ENCODE measurements at places on chromosomes 6 and 20.

DNA sequence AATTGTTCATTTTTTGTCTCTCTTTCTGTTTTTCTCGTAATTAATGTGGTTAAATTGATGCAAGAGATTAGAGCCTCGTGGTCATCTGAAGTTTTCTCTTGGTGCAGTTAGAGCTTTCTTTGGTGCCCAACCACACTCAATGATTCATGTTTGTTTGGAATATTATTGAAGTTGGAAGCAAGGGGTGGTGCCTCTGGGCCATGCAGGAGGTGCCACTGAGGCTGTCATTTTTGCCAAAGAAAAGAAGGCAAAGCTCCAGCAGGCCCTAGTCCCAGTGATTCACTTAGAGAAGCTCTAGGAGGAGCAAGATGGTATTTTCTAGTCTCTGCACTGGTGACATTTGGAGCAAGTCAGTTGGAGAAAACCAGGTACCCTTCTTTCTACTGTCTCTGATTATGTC, 144.5 kb upstream of the RALGAPA2 start:
- DNase-seq = no peak

DNA sequence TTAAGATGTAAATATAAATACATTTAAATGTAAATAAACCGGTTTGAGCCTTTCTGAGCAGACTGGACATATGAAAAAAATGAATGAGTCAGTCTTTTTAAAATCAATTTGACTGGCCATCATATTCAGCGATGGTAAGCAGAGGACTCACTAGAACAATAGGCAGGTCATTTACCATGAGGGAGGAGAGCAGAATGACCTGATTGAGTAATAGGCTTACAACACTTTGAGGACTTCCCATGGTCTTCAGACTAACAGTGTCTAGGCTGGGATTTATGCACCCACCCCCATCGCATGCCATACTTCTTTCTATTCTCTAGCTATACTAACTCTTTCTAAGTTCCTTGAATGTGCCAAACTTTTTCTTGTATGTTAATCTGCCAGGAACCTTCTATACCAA, 241.9 kb upstream of the RAB32 start:
- DNase-seq = no peak

GRCh38 chr6:35483893-35484645, 12.8 kb downstream of the TEAD3 start:
- DNase-seq = no peak

GRCh38 chr6:12844284-12845223, 128.0 kb downstream of the PHACTR1 start:
- DNase-seq = peak; percentile 41

GRCh38 chr6:144661116-144661806, 376.1 kb downstream of the UTRN start:
- DNase-seq = no peak

DNA sequence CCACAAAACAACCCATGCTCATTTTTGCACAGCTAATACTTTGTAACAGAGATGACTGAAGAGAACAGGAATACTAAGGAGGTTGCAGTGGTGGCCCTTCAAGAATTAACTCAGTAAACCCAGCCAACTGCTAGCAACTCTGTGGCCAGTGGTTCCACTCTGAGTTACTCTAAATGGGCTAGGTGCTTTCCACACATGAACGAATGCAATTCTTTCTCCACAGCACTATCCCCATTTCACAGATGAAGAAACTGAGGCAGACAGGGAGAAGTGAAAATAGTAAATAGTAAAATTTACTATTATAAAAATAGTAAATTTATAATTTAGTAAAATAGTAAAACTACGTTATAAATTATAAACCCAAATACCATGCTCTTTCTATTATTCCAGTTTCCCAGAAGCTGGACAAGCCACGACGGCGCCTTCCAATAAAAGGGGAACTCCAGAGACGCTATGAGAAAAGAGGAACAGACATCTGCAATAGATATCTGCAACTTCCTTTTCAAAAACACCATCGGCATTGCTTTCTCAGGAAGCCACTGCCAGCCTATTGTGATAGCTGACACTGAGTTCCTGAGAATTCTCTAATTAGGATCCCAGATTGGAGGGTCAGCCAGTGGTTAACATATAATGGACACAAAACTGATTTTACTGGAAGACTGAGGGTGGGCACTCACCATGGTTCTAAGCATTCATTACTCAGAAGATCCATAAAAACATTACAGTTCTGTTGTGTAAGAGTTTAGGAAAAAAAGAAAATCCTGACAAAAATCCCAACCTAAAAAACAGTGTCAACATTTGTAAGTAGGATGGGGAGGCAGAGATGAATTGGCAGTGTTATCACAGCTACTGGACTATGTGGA, 16.2 kb downstream of the FKBP1A start:
- no peak for DNase-seq

- DNase-seq = no peak
Measured at GRCh38 chr6:40998661-40999060, 40.4 kb downstream of the UNC5CL start.

DNA sequence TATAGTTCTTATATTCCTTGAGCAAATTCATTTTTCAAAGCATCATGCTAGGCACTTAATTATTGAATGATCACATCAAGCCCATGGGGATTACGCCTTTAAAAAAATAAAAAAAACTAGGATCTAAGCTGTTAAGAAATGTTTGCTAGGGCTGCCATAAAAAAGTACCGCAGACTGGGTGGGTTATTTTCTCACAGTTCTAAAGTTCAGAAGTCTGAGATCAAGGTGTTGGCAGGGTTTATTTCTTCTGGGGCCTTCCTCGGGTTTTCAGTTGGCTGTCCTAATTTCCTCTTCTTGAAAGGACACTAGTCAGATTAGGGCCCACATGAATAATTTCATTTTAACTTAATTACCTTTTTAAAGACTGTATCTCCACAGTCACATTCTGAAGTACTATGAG, 165.6 kb upstream of the RIMS1 start:
- no peak for DNase-seq

GRCh38 chr6:32852844-32853540, 512 bp downstream of the TAP1 start:
- DNase-seq = no peak

- no peak for DNase-seq
Measured at GRCh38 chr20:51953731-51954340, 151.5 kb upstream of the SALL4 start.

GRCh38 chr6:14055541-14055940, 62.0 kb upstream of the CD83 start:
- DNase-seq = no peak

GRCh38 chr6:166579237-166579850, 7.1 kb downstream of the RAMACL start:
- no peak for DNase-seq

- DNase-seq = peak; percentile 15
Measured at GRCh38 chr20:39775110-39775509, 813.0 kb downstream of the DHX35 start.

DNA sequence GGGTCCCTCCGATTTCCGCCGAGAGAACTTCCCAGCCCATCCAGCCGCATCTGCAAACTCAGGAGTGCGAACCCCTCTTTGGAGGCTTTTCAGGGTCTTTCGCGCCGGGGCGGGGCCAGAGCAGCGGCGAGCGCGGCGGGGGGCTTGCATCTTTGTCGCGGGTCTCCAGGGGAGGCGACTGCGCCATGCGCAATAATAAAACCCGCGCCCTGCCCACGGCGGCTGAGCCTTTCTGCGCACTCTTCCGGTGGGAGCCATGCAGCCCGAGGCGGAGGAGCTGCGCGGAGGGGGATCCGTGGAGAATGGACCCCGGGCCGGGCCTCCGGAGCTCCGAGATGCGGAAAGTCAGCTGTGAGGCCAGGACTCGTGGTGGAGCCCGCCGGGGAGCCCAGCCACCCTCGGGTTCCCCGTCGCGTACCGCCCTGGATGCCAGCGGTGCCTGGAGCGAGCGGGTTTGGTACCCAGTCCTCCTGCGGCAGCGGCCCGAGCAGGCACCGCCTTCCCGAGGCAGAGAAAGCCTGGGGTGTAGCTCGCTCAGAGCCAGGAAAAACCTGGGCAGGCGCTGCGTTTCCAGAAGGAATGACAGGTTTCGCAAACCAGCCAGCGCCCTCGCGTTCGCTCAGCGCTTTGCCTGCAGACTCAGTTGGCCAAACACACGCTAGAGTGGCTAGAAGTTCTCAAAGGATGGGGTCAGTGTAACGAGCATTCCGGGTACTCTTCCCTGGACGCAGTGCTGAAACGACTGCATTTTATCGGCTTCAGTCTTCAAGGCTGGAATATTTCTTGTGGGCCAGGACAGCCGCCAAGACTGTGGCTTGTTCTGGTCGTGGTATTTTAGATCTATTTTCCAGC, 1.2 kb downstream of the AKAP12 start:
- DNase-seq = no peak

Data from NCI-H446 (cell line).